ENCODE measurements at places on chromosomes 3 and 15. TPM values are rescaled to one million over a fixed set of nuclear protein-coding genes. Genes with fewer than 3 reads are reported as not detected.

- no peak for DNase-seq
Measured at GRCh38 chr3:37216597-37217097, 42.3 kb upstream of the LRRFIP2 start.

The IL17RB gene
- total RNA-seq, result 0.25 TPM

DNA sequence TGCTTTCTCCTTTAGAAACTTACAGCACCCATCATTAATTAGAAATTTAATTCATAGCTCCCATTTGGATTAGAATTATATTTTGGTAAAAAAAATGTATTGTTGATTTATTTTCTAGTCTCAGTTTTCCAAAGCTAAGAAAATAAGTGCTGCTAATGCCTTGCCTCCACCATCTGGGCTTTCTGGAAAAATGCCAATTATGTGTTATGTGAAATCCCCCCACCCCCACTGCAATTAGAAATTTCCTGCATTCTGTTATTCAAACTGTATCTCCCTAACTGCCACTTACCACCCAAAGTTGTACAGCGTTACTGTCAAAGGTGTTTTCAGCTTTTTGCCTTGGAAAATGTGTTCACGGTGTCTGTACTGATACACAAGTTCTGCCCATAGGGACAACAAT is 617.2 kb upstream of the UBE2E2 start:
- no peak for DNase-seq

The GOLGA8T gene
- not detected for total RNA-seq

The TNFSF10 gene
- total RNA-seq, result 181 TPM

The SH2D7 gene
- not detected for total RNA-seq

GRCh38 chr3:191263365-191263764 is 64.3 kb downstream of the OSTN start:
- no peak for DNase-seq

GRCh38 chr3:170739410-170739809 is 130.6 kb downstream of the RPL22L1 start:
- DNase-seq, result peak; percentile 63

The SEMA3G gene
- not detected for total RNA-seq

The MYNN gene
- total RNA-seq, result 22.0 TPM

DNA sequence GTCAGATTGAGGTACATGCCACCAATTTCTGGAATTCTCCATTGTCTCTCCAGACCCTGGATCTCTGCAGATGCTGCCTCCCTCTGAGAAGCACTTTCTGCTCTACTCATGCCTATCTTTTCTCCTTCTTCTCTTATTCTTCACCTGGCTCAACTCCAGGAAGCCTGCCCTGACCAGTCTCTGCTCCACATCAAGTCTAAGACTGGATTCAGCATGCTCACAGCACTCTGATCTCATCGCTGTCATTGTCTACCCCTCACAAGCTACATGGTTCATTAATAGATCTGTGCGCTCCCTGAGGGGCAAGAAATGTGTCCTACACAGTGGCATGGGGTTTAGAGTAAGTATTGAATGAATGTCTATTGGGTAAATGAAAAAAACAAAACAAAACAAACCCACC is 38.7 kb downstream of the CCR4 start:
- no peak for DNase-seq

DNA sequence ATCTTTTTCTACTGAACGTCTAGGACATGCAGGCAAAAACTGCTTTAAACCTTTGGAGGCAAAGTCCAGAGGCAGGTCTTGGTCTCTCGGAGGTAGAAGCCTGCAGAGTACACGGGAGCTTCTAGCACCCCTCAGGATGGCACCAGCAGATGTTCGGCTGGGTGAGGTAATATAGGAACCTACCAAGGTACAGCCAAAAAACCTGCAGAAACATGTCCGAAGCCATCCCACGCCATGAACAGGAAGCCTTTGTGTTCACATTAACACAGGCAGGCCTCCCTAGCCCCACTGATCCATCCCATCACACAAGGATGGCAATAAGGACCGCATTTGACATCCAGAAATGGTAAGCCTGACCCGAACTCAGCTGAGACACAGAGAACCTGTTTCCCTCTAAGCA is 157.9 kb upstream of the HES1 start:
- DNase-seq, result no peak

DNA sequence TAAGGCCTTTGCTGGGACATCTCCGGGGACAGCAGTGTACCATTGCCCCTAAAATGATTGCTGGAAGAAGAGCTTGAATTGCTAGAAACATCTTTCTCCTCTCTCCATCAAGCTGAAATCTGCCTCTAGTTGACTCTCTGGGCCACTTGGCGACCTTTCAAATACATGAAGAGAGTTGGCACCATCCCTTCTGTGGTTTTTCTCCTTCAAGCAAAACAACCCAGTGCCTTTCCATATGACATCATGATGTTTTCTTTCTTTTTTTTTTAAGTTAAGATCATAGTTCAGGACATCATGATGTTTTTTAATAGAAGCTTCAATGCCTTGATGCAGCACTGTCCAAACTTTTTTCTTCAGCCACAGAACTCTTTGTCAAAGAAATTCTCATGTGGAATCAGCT is 144.0 kb upstream of the PTPRG start:
- peak; percentile 48 for DNase-seq

The CBLB gene
- total RNA-seq, result 11.4 TPM

DNA sequence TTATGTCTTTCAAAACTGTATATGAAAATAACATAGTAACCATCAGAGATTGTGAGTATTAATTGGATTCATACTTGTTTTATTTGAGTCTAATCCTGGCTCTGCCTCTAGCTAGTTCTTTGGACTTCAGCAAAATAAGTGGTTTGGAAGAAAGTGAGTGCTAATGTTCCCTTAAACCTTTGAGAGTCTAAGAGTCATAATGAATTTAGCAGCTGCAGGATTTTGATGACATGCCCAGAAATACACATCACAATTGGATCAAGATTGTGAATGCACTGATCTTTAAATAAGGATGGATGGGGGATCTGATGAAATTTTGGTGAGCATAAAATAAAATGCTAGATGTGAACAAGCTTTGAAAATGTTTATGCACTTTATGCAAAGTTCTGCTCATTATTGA is 79.9 kb upstream of the FAM98B start:
- no peak for DNase-seq

The PLSCR5 gene
- not detected for total RNA-seq

- DNase-seq, result no peak
Measured at GRCh38 chr15:27650244-27650643, 448.9 kb downstream of the OCA2 start.

The LTK gene
- not detected for total RNA-seq

The ONECUT1 gene
- total RNA-seq, result 1.1 TPM

The SLC6A11 gene
- total RNA-seq, result not detected

GRCh38 chr3:129614927-129615363 is 8.5 kb upstream of the PLXND1 start:
- no peak for DNase-seq

The RTP3 gene
- 0.20 TPM for total RNA-seq

GRCh38 chr3:17771177-17772017 is 29.0 kb upstream of the TBC1D5 start:
- no peak for DNase-seq

GRCh38 chr3:126551121-126551838 is 7.5 kb downstream of the C3orf22 start:
- no peak for DNase-seq

DNA sequence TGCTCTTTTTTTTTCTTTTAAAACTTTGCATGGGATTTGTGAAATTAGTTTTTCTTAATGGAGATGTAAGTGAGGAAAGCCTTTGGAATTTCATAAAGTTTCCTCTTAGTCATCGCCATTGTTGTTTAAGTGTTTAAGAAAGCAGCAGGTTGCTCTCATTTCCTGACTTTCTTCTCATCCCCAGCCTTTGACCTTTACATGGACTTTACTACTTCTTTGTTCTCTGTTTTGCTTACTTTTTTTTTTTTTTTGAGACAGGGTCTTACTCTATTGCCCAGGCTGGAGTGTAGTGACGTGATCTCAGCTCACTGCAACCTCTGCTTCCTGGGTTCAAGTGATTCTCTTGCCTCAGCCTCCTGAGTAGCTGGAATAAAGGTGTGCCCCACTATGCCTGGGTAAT is 38.6 kb downstream of the FBXL2 start:
- DNase-seq, result peak; percentile 58

DNA sequence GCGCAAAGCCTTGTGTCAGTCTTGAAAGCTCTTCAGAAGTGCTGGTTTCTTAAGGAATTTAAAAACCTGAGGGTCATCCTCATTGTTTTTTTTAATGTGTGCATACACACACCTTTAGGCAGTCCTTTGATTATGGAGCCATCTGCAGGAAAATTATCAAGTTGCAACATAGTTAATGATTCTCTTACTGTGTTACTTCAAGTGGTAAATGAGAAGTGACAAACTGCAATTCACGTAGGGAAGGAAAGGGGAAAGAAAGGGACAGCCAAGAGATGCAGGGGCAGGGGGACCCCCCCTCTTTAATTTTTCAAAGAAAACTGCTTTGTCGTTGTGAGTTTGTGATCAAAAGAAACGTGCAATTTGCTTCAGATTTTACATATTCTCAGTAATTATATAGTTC is 162.4 kb upstream of the CGNL1 start:
- peak; percentile 55 for DNase-seq

- DNase-seq, result peak; percentile 64
Measured at GRCh38 chr3:146513386-146514051, 30.9 kb downstream of the PLSCR1 start.

- no peak for DNase-seq
Measured at GRCh38 chr3:149706905-149707304, 45.4 kb downstream of the COMMD2 start.

- DNase-seq, result no peak
Measured at GRCh38 chr15:69762373-69763148, 309.9 kb downstream of the RPLP1 start.

The IVD gene
- 19.5 TPM for total RNA-seq

Data from M059J (cell line).